ENCODE measurements at places on chromosomes 4 and X. TPM values are rescaled to one million over a fixed set of nuclear protein-coding genes. Genes with fewer than 3 reads are reported as not detected.
A peak's percentile ranks its signal among the peaks of the same experiment; 100 is the strongest.

Gene HSFX1
- total RNA-seq, result 0.92 TPM

Gene NSUN7
- total RNA-seq, result 2.1 TPM

Gene HMX1
- not detected for total RNA-seq

Gene BEX5
- 0.50 TPM for total RNA-seq

Gene FRMD7
- total RNA-seq, result not detected

Gene MND1
- 0.17 TPM for total RNA-seq

Gene RHOH
- total RNA-seq, result 2.3 TPM

Gene LPAR4
- total RNA-seq, result 0.33 TPM

Gene ENOPH1
- total RNA-seq, result 20.0 TPM

Gene RNF150
- total RNA-seq, result 1.1 TPM

Gene COX7B2
- total RNA-seq, result not detected

Gene RAB39B
- 0.17 TPM for total RNA-seq

Gene MGARP
- 0.09 TPM for total RNA-seq

DNA sequence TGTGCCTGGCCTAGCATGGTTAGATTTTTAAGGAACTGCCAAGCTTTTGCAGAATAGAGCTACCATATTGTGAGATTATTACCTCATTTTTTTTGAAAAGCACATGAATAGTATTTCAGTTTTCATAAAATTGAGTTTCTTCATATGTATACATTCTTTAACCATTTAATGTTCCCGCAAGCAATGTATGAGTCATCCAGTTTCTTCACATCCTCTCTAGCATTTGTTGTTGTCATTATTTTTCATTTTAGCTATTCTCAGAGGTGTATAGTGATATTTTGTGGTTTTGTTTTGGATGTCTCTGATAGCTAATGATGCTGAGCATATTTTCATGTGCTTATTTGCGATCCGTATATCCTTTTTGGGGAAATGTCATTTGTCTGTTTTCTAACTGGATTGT is 74.9 kb downstream of the GLUD2 start:
- DNase-seq, result no peak

- DNase-seq, result peak; percentile 93
Observed at GRCh38 chr4:3292571-3293400, at the start of gene RGS12. RGS12 (plus strand) TSS chr4:3293021; CDS start chr4:3316171, 23,150 bp downstream.

GRCh38 chrX:2395261-2395992 is 105.3 kb downstream of the DHRSX start:
- DNase-seq, result no peak

DNA sequence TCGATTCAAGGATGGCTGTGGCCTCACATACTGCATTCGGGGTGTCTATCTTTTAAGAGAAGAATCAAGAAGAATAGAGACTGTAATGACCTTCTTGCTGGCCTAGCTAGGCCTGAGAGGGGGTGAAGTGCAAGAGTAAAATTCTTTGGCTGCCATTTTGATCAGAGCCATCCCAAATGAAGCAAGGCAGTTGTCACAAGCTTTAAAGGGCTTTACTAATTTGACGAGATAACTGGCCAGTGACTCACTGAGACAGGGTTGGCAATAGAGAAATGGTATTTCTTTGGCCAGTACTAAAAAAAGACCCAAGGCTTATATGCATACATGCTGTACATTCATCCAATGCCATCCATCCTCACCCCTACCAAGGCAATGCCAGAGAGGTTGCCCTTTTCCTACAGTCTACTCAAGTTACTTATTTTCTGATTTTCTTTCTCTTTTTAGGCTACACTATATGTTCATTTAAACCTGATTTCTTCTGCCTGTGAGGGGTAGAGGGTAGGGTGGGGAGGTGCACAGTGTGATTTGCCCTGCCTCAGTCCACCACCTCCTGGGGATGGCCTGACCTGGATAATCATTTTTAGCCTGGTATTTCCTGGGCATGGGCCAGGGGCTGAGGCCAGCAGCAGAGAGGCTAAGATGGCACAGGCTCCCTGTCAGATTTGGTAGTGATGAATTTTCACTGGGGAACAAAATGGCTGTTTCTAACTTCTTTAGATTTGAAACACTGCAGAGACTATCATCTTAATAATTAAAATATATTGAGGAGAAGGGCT is 32.2 kb downstream of the ATG4A start:
- no peak for DNase-seq

DNA sequence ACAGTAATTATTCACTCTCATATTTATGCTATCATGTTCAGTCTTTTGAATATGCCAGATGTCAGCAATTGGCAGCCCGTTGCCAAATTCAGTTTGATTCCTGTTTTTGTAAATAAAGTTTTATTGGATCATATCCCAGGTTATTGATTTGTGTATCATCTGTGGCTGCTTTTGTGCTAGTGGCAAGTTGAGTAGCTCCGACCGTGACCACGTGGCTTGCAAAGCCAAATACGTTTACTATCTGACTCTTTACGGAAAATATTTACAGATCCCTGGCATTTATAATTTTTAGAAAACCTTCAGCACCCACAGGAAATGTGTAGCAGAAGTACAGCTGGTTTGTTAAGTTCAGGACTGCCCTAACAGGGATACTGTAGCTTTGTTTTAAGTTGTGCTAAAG is 67.4 kb downstream of the VCX2 start:
- no peak for DNase-seq

- no peak for DNase-seq
Observed at GRCh38 chrX:25858273-25858880, 279.8 kb upstream of the MAGEB18 start.

DNA sequence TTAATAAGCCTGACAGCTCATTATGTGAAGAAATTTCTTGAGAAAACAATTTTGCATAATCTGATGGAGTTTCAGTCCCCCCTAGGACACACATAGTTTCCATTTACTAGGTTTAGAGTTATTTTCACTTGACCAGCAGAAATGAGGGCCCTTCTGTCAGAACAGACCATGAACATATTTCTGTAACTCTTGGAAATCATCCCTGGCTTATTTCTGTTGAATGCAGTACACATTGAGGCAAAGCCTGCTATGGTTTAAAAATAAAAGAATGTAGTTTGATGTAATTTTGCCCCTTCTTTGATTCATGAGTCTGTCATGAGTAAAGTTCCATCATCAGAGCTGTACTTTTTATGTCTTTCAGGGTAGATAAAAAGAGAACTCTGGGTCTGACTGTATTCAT is 104.6 kb upstream of the ETNPPL start:
- no peak for DNase-seq

DNA sequence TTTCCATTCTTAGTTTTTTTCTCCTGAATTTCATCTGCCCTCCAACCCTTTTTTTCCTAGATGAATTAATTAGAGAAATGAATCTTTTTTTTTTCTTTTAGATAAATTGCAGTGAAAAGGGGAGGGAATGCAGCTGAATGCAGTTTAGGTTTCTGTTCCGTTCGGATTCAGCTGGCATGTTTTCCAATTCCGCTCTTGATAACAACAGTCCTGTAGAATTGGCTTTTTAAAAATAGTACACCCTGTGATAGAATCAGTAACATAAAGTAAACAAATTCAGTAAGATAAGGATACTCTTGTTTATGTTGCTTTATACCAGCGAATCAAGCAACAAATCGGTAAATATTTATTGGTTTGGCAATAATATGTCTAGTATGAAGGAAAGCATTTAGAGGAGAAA is 103.5 kb downstream of the UNC5C start:
- no peak for DNase-seq

GRCh38 chr4:85793233-85793585 is 318.3 kb downstream of the ARHGAP24 start:
- DNase-seq, result no peak

DNA sequence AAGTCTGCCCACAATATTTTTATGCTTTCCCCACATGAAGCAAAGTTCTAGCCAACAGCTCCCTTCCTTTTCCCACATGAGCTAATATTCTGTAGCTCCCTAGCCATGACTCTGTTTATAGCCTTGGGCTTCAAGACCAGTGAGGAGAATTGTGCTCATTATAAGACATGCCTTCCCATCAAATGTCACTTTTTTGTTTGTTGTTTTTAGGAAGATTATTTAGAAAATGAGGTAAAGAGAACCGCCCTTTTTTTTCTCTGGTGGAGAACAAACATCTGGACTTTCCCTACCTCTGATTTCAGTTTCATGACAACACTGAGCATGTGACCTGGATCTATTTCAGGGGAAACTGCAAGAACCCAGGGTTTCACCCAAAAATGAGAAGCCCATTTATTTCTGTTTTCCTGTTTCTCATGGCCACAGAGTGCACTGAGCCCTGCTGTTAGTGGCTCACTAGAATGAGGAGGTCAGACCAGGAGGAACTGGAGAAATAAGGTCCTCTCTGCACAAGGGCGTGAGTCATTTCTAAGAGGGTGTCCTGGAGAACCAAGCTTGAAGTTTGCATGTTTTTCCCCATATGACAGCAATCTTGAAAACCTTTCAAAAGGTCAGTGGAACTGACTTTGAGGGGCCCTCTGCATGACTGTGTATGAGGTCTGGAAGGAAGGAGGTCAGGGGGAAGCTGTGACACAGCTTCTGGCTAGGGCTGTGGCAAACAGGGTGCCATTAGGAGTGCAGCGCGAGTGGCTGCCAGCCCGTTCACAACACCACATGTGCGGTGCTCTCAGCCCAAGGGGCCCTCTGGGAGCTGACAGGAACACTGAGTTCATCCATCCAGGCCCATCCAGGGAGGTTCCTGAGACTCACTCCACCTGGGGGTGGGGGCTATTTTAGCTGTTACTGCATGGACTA is 55.2 kb downstream of the CHST7 start:
- DNase-seq, result no peak

GRCh38 chr4:1356181-1356998 is 9.4 kb downstream of the UVSSA start:
- peak; percentile 73 for DNase-seq

GRCh38 chr4:45155081-45155777 is 428.9 kb upstream of the GNPDA2 start:
- no peak for DNase-seq

DNA sequence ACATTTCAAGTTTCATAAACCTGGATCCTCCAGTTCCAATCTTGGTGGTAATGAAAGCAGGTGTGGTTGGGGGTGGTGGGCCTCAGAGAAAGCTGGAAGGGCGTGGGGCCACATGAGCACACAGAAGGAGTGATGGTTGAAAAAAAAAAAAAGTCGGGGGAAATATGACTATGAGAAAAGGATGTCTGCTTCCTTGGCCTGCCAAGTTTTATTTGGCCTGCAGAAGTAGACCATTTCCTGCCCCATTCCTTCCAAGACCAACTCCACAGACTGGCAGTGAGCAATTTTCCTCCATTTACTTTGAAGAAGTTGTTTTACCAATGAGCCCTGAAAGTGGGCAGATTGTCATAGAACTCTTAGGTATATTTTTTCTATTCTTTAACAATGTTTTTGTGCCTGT is 43.3 kb downstream of the LNX1 start:
- DNase-seq, result no peak

DNA sequence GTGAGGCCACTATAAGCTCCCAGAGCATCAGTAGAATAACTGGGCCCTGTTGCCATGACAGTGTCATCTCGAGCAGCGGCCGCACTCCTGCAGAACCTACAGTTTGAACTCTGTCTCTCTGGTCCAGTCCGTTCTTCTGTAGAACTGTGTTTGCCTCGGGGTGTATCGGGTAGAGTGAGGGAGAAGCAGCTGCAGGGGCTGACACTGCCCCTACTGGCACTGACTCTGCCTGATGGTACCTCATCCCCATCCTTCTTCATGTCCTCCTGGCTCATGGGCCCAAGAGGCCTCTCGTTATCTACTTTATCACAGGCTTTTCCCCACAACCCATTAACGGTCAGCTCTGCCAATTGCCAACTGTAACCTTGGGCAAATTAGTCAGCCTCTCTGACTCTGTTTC is 96.5 kb downstream of the NPNT start:
- DNase-seq, result no peak

GRCh38 chr4:41644288-41644914 is 104.1 kb downstream of the PHOX2B start:
- peak; percentile 74 for DNase-seq

- DNase-seq, result no peak
Observed at GRCh38 chr4:137193564-137193963, 338.7 kb downstream of the PCDH18 start.

GRCh38 chr4:177921715-177922114 is 479.5 kb upstream of the AGA start:
- no peak for DNase-seq

GRCh38 chrX:151722241-151722846 is 6.5 kb downstream of the FATE1 start:
- peak; percentile 34 for DNase-seq

DNA sequence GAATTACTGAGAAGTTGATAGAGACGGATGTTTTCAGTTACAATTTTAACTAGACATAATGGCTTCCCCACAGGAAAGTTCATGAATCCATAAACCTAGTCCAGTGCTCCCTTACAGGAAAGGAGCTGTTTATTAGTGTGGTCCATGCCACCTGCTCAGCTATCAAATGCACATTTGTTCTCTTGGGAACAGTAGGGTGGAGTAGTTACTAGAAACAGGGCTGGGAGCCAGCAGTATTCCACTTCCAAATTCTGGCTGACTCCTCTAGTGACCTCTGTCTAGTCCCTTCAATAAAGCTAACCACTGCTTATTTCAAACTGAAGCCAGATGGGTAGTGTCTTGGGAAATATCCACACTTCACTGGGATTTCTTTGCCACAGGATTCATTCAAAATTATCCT is 88.4 kb upstream of the TLL1 start:
- DNase-seq, result no peak

DNA sequence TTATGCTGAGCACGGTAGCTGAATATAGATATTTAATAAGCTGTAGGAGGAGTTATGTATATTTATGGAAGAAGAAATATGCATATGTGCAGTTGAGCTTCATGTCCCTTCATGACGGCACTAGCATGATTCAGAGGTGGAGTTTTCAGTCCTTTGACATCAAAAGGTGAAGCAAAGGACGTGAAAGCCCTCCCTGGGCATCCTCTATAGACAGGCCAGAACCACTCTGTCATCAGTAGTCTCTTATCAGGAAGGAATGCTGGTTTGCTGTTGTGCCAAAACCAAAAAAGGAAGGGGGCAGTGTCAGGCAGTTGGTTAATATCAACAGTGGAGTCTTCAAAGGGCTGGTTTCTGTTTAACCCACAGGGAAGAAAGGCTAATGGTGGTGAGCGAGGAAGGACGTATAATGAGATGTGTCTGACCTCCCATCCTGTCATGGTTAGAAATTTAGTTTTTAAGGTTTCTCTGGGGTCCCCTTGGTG is 23.5 kb upstream of the IL2 start:
- no peak for DNase-seq

- DNase-seq, result no peak
Observed at GRCh38 chrX:10484683-10485247, 135.6 kb downstream of the MID1 start.

DNA sequence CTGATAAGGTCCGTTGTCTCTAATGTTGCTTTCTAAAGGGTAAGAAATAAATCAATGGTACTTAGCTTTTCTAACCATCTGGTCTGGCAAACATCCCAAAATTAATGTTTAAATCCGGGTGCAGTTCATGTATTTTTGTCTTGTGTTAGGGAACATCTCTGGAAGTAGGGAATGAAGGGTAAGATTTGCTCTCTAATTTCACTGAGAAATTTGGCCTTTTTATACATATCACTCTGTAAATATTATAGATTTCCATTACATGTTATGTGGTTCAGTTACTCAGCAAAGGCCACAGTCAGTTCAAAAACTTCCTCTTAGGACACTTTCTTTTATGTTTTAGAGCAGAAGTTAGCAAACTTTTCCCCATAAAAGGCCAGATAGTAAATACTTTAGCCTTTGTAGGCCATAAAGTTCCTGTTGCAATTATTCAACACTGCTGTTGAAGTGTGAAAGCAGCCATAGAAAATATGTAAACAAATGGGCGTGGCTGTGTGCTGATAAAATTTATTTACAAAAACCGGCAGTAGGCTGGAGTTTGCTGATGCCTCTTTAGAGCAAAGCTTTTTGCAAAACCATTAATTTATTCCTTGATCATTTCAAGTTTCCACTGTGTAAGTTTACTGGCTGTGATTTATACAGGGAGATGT is 218.1 kb downstream of the ANTXR2 start:
- DNase-seq, result no peak

- no peak for DNase-seq
Observed at GRCh38 chr4:2377241-2377640, 41.2 kb downstream of the ZFYVE28 start.
